ENCODE measurements at places on chromosomes 1 and 21.

DNA sequence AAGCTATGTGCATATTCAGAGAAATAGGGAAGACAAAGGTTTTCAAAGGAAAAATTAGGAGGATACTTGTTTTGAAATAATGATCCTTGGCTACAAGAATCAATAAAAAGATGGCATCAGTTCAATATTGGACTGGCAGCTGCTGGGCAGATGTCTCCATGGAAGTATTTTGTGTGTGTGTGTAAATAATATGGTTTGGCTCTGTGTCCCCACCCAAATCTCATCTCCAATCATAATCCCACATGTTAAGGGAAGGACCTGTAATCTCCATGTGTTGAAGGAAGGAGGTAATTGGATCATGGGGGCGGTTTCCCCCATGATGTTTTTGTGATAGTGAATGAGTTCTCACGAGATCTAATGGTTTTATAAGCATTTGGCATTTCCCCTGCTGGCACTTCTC lies 40.4 kb upstream of the LRRC7 start:
- no peak for DNase-seq

GRCh38 chr1:172914501-172915144 lies 136.1 kb downstream of the TNFSF18 start:
- no peak for DNase-seq

DNA sequence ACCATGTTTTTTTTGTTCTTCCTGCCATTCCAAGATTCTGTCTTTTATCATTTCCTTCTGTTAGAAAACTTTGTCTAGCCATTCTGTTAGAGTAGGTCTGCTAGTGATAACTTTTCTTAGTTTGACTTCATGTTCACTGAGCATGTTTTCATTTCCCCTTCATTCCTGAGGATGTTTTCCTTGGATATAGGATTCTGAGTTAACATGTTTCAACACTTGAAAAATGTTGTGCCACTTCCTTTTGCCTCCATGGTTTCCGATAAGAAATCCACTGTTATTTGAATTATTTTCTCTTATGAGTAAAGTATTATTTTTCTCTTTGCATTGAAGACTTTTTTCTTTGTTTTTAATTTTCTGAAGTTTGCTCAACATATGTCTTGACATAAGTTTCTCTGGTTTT lies 66.7 kb downstream of the ATP1A1 start:
- no peak for DNase-seq

- no peak for DNase-seq
Measured at GRCh38 chr21:41678016-41678923, 88.6 kb downstream of the RIPK4 start.

DNA sequence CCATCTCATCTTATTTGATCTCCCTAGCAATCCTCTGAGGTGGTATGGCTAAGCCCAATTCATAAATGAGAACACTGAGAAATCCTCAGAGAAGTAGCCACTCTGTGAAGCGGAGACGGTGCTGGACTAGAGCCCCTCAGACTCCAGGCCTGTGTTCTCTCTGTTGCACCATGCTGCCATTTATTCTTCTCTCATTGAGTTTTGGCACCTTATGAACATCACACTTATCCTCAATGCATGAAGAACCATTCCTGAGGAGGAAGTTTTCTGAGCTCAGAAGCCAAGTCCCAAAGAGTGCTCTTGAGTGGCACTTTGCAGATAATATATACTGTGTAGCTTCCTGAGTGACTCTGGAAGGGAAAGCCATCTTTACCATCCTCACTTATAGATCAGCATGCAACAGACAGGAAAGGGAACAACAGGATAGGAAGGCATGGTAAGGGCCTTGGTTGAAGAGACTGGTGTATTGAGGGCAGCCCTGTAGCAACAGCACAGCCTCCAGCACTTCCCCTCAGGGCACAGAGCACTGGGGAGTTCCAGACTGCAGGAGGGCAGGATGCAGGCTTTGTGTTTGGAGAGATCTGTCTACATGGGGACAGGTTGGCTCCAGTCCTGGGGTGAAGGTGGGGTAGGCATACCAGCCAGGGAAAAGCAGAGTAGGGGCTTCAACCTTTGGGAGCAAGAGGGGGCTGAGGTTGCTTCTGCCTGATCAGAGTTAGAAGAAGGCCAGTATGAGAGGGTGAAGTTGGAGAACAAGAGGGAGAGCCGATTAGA lies 1.6 kb upstream of the CRNN start:
- no peak for DNase-seq

DNA sequence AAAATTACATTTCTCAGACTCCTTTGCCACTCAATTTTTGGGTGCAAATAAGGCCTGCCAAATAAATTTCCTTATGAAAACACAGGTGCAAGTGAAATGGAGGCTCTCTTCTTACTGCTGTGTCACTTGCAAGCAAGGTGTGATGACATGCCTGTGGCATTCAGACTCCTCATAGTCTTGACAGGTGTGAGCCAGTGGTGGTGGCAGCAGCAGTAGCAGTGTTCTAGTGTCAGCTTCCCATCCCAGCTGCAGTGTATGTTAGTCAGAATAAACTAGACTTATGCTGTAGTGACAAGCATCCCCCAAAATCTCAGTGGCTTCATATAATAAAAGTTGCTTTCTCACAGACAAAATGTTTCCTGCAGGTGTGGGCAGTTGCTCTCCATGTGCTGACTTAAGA lies 3.8 kb upstream of the EEIG2 start:
- DNase-seq: no peak
